ENCODE measurements at places on chromosomes 3 and 15.

GRCh38 chr3:154664714-154665113 is 234.7 kb upstream of the GPR149 start:
- DNase-seq, result no peak

- no peak for DNase-seq
These were observed 891 bp downstream of the ENTPD3 start for GRCh38 chr3:40387895-40388254.

DNA sequence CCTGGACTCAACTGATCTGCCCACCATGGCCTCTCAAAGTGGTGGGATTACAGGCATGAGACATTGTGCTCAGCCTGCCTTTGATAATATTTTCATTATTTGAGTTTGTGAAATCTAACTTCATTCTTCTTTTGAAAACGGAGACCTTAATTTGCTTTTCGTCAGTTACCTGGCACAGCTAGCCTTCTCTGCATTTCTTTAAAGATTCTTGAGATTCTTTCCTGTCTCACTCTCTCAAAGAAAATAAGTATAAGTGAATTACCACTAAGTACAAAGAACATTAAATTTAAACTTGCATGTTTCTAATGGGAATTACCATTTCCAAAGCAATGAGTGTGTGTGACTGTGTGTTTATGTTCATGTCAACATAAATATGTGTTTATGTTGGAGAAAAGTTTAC is 187.9 kb downstream of the NFKBIZ start:
- no peak for DNase-seq

- no peak for DNase-seq
These were observed 1064.3 kb upstream of the EPHA6 start for GRCh38 chr3:95750097-95750496.

DNA sequence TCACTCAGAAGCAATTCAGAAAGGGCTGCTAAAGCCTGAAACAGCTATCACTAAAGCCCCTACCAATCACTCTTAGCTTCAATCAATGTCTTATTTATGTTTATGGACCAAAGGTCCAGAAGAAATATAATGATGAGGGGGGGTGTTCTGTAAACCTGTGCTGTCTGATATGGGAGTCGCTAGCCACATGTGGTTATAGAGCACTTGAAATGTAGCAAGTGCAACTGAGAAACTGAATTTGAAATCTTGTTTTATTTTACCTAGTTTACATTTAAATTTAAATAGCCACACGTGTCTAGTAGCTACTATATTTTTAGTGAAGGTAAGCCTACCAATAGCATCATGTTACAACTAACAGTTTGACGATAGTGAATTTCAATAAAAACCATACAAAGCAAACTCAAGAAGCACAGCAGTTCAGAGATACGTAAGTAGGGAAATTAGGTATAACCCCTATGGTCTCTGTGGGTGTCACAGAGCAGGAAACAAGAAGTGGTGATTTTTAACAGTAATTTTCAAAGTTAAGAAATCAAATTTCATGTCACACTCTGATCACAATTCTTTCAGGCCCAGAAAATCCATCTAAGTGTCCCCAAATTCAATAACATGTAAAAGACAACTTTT is 3.6 kb downstream of the POU1F1 start:
- no peak for DNase-seq

DNA sequence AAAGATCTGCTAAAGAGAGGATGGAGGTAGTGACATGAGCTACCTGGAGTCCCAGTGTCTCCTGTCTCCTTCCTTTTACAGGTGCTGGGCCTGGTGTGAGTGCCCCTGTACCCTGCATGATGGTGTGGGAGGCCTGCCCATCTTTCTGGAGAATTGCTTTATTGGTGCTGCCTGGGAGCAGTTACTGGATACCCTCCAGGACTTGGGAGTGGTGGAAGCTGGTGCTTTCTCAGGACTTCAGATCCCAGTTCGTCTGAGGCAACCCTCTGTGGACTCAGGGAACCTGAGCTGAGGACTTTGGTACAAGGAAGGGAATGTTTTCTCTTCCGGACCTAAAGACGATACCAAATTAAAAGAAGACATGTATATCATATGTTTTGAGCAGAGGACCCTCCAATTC is 18.3 kb upstream of the NUDT16 start:
- DNase-seq, result no peak

DNA sequence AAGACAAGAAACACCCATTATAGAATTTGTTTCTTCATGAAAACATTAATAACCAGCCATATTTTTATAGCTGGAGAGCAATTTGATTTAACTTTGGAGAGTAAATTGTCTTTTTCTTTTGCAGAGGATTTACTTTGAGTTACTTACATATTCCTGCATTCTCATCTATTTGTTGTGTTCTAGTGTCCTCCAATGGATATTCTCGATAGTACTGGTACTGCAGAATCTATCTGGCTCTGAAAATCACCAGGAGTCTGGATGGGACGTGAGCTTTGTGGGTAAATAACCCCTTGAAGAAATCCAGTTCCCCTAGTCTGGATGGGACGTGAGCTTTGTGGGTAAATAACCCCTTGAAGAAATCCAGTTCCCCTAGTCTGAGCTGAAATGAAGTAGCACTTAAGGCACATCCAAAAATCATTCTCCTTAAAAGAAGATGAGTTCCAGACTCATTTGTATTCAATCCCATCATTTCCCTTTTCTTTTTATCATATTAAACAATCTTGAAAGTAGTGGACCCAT is 294.1 kb upstream of the UBE2E2 start:
- DNase-seq, result no peak

DNA sequence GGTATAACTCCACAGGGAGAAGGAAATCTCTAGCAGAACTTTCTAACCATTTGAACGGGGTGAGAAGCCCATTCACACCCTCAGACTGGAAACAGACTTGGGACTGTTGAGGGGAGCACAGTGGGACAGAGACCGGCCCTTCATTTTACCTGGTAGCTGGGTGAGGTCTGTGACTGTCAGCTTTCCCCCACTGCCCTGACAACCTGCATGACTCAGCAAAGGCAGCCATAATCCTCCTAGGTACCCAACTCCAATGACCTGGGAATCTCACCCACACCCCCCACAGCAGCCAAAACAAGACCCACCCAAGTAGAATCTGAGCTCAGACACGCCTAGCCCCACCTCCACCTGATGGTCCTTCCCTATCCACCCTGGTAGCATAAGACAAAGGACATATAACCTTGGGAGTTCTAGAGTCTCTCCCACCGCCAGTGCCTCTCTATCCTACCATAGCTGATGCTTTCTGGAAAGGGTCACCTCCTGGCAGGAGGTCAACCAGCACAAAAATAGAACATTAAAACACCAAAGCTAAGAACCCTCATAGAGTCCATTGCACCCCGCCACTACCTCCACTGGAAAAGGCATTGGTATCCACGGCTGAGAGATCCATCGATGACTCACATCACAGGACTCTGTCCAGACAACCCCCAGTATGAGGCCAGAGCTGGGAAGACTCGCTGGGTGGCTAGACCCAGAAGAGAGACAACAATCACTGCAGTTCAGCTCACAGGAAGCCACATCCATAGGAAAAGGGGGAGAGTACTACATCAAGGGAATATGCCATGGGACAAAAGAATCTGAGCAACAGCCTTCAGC is 28.0 kb downstream of the SENP7 start:
- DNase-seq, result no peak

DNA sequence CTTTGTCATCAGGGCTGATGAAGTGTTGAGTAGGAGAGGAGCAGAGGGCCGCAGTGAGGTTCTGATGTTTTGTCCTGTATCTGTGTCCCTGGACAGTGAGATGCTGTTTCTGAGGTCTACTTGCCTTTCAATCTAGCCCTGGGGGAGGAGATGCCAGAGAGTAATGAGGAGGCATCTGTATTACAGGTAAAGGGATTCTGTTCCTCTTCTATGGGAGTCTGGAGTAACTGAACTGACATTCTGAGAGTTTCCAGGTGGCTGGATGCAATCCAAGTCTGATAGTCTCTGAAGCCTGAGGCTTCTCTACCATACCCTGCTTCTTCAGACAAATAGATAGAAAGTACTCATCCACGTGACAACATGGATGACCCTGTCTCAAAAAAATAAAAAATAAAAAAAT is 60.9 kb downstream of the IL12A start:
- DNase-seq, result no peak

- no peak for DNase-seq
These were observed 31.6 kb downstream of the MESD start for GRCh38 chr15:80957976-80958375.

GRCh38 chr3:113104357-113105092 is 106.8 kb upstream of the BOC start:
- no peak for DNase-seq

DNA sequence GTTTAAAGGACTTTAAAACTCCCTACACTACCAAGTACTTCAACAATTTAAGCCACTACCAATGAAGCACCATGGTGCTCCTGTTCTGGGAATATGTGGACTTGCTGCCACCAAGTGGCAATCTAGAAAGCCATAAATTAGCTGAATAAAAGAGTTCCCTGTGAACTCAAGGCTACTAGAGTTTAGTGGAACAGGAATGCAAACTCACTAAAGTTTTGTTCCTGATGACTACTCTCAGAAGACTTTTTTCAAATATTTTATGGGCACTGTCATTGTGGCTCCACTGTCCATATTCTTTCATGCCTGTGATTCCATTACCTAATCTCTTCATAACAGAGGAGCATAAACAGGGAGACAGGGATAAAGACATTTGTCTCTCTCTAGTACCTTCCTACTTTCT is 63.9 kb downstream of the TMCC1 start:
- DNase-seq, result no peak

GRCh38 chr3:172685331-172686214 is 25.3 kb downstream of the NCEH1 start:
- no peak for DNase-seq

DNA sequence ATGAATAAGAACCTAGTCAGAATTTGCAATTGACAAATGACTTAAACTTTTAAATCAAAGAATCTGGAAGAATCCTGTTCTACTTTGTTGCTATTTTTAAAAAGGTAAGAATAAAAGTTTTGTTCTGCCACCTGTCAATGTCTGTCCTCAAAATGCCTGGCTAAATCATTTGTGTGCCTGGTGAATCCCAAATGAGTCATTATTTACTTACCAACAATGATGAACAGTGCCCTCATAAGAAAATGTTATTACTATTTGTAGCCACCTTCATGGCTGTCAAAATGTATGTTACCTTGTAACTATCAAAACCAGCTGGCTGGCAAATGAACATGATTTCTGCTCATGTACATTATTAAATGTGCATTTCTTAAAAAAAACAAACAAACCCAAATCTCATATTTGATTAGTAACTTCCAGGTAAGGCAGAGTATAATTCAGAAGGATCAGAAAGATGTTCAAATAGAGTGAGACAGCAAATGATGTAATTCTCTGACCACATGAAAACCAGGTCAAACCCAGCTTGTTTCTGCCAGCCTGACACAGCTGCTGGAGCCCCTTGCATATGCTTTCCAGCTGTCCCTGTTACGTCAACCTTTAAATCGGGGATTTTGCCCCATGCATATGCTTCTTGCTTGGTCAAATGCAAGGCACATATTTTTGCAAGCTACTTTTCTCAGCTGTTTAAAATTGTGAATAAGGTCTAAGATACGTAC is 137.9 kb downstream of the SSR3 start:
- no peak for DNase-seq

GRCh38 chr3:17985658-17986347 is 243.4 kb upstream of the TBC1D5 start:
- DNase-seq, result no peak

DNA sequence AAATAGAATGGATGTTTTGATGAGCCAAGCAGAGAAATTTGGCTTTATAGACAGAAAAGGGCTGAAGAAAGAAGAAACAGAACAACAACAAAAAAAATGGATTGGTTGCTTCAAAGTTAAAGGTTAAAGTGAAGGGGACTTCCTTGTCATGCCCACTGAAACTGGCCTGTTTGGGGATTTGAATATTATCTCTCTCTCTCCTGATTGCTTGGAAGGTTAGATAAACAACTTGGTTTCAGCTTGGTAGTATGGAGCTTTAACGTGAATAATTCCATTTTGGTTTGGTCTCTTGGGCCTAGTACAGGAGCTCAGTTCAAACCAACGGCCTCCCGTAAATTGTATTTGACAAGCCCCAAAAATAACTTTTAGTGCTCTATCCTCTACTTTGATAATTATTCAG is 70.8 kb upstream of the MBNL1 start:
- DNase-seq, result no peak

- no peak for DNase-seq
These were observed 61.4 kb upstream of the GOLGA8B start for GRCh38 chr15:34644851-34645250.

GRCh38 chr3:59862686-59863085 is 812.9 kb upstream of the CFAP20DC start:
- DNase-seq, result no peak

DNA sequence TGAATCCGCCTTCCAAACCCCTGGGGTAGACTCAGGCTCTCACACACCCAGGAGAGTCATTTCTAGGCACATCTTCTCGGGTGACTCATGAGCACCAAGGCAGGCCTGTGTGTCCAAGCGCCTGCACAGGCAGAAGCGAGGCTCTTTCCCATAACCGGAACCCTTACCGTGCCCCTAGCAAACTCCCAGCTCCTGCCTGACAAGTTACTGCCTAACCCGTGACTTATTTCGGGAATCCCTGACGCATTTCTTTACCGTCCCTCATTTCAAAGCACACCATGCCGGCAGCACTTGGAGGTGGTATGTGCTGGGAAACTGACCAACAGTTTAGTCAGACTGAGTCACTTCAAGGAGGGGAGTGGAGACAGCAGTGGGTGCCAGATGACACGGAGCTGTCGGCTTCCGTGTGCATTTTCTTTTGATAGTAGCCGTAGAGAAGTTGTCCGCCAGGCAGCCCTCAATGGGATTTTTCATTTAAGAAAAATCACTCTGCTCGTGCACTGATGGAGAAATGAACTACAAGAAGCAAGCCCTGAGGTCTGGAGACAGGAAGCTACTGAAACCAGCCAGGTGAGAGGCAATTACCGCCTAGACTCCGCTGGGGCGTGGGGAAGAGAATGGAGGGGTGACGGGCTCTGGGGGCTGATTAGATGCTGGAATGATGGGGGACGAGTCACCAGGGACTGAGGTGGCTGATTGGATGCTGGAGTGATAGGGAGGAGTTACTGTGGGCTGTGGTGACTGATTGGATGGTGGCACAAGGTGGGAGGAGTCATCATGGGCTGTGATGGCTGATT is 17.3 kb upstream of the HRH1 start:
- no peak for DNase-seq

DNA sequence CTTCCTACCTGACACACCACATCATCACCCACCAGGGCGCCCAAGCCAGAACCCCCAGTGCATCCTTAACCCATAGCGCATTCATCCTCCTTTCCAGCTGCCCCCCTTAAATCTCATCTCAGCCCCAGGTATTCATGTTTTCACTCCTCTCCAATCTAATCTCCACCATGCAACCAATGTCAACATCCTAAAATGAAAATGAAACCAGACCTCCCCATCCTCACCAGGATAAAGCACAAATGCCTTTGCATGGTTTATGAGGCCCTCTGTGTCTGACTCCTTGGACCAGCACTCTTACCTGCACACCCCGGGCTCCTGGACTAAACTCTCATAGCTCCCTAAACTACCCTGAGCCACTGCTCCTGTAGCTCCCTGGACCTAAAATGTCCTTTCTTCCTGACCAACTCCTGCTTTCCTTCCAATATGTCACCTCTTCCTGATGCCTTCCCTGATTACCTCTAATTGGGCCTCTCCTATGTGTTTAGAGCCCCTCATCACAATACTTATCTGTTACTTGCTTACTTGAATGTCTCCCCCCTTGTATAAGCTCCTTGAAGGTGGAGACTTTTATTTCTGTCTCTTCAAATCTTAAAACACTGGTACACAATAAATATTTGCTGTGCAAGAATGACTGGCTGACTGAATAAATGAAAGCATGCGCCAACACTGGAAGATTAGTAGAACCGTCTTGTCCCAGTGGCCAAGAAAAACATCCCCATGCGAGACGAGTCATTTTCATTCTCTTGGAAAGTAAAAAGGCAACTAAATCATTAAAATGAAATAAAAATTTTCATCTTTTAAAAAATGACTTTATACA is 142.5 kb downstream of the XXYLT1 start:
- DNase-seq, result no peak

All from activated effector memory CD4-positive, alpha-beta T cell treated with anti-CD3 and anti-CD28 coated beads, Interleukin-2, amount 50 U/mL, for 16 hours (primary cell).